ENCODE measurements at places on chromosomes 7 and 10.

DNA sequence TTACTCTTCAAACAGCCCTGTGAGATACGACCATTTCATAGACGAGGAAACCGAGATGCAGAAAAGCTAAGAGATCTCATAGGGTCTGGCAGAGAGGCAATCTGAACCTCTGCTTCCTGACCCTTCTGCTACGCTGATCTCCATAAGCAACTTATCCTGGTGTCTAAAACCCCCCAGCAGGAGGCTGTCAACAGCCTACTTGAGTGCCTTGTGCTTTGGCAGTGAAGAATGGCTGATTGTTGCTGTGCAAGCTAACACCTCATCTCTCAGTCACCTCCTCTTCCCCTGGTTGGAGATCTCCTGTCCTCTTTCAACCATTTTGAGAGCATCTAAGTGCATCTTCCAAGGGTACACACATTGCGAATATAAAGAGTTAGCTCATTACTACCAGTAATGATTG, 86.2 kb downstream of the AOAH start:
- no peak for DNase-seq

- DNase-seq: peak; percentile 47
Measured at GRCh38 chr10:62045765-62046521, 144.4 kb downstream of the ARID5B start.

DNA sequence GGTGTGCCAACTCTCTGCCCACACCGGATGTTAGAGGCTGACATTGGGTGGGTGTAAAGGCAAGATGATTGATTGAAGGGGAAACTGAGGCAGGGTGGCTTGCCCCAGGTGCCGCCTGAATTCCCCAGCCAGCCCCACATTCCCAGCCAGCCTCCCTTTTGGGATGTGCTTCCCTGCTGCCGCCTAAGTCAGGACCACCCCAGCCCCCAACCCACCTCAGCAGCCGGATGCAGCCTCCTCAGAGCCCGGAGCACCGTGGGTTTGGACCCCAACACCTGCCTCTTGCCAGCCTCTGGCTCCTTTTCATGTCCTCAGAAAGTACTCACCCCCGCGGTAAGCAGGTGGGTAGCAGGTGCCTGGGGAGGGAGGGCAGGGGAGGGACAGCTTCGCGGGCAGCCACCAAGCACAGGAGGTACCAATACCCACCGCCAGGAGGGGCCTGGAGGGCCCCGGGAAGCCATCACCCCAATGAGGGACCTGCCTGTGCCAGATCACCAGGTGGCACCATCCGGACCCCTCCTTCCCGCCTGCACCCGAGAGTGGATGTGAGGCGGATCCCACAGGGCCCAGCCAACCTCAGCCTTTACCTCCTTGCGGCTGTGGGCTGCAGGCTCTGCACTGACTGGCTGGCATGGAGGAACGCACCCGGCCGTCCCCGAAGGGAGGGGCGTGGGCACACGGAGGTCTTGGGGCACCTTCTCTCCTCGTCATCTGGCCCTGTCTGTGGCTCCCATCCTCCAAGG, 60.5 kb downstream of the PWWP2B start:
- no peak for DNase-seq

DNA sequence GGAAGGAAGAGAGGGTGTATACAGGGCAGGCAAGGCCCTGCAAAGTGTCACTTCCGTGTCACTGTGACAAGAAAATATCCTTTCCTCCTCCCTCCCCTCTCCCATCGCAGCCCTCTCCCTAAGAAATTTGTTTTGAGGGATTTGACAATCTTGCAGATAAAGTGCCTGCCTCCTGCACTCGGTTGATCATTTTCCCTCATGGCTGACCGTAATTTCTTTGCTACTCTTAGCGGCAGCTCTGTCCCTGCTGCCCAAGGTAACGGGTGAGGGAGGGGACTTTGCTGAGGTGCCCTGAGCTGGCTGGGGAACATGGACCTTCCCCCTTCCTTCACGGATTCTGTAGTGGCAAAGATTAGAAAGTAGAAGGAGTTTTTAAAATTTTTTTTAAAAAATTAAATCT, 179.1 kb downstream of the TCF7L2 start:
- no peak for DNase-seq

GRCh38 chr10:49740346-49741107, 21.6 kb downstream of the OGDHL start:
- no peak for DNase-seq

- DNase-seq: no peak
Measured at GRCh38 chr7:157320608-157320980, 16.2 kb upstream of the DNAJB6 start.

DNA sequence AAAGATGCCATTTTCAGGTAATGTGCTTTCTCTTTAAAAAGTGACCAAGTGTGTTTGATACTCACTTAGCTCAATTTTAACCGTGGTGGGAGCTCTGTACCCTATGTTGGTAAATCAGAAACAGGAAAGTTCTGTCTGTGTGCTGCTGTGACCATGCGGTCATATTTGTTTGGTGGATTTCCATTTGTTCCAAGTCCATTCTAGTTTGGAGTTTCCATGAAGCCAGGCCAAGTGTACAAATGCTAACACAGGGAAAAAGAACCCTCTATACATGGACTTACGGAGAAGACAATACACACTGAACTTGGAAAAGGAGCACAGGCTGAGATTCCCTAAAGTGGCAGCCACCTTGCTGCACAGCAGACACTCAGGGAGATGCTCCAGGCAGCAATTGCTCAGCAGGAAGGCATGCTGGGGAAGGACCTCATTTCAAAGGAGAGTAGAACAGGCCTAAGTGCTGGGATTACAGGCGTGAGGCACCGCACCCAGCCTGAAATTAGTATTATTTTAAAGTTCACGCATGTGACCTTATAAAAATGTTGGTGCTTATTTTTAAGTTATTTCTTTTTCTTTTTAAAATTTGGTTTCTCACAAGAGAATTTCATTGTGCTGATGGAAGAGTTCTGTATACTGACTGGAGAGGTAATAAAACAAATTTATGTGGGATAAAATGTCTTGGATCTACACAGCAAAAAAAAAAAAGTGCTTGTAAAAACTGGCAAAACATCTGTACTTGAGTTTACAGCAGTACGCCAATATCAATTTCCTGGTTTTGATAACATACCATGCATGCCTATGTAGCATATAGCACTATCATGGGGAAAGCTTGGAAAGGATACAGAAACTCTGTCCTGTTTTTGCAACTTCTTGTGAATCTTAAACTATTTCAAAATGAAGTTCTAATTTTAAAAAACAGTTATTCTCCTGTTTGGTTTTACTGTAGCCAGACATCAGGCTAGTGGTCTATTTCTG, 436.2 kb downstream of the KCNMA1 start:
- DNase-seq: no peak

GRCh38 chr7:149156898-149157297, 9.6 kb downstream of the ZNF398 start:
- DNase-seq: no peak

DNA sequence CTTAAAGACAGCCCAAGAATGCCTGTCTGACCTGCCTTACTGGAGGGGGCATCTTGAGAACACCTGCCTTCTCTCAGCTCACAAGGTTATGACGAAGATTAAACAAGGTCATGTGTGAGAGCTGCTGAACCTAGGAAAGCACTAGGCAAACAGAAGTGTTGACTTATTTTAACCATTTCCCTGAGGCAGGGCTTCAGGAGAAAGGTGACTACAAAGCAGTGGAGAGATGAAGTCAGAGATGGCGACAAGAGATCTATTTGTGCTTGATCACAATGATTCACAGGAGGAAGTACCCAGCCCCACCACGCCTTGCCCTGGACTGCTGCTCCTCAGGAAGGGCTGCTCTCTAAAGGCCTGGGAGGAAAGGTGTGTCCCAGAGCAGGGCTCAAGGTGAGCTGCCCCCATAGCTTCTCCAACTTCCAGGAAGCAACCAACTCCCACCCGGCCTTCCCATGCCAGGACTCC, 27.8 kb downstream of the STN1 start:
- DNase-seq: no peak

DNA sequence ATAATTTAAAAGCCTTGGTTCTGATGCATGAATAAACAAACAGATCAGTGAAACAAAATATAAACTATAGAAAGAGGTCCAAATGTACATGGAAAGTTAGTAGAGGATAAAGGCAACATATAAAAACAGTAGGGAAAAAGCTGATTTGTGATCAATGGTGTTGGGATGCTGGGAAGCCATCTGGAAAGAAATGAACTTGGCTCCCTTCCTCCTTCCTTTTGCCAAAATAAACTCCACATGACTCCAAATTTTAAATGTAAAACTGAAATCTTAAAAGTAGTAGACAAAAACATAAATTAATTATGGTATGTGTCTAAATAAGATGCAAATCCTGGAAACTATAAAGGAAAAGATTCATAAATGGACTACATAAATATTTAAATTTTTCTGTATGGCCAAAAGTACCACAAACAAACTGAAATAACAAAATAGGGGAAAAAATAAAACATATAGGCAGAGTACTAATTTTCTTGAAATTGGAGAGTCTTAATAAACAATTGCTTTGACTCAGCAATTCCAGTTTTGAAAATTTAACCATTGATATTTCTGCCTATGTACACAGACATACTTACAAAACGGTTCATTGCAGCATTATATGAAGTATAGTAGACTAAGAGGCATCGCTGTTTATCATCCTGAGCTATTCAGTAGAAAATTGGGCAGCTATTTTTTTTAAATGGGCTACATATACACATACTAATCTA, 77.0 kb upstream of the TRIM24 start:
- DNase-seq: no peak

DNA sequence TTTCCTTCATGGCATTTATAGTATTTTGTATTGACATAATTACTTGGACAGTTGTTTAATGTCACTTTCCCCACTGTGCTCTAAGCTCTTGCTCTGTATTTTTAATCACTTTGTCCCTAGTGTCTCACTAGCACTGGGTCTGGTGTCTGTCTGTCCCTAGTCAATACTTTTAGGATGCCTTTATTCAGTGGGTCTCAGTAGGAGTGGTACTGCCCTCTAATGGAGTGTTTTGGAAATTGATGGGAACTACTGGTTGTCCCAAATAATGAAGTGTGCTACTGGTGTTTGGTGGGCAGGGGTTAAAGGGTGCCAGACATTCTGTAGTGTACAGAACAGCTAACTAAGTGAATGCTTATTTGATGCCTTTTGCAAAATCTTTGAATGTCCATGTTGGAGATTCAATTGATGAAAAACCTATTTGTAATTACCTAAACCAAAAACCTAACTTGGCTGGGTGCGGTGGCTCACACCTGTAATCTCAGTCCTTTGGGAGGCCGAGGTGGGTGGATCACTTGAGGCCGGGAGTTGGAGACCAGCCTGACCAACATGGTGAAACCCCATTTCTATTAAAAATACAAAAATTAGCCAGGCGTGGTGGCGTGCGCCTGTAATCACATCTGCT, 33.3 kb downstream of the CDK14 start:
- peak; percentile 20 for DNase-seq

DNA sequence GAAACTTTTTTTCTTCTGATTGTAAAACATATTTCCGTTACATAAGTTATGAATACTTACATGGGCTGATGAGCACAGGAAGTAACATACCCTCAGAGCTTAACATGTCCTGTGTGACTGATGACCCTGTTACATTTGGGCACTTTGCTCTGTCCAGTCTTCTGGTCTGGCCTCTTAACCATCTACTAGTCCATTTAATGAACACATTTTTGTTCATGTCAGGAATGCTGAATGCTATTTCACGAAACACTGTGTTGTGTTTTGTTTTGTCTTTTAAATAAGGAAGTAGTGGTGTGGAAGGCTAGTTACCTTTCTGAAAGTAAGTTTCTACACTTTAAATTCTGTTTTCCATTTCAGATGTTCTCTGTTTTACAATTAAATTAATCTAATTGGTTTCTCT, 77.7 kb downstream of the RBM33 start:
- no peak for DNase-seq

GRCh38 chr10:110772454-110773025, 99.2 kb upstream of the PDCD4 start:
- DNase-seq: no peak
